Amygdala (tissue), 56 donors: ENCODE measurements at places on chromosomes 4 and X.

GRCh38 chrX:29922607-29923006 is 292.8 kb upstream of the MAGEB2 start:
- DNase-seq = no peak

DNA sequence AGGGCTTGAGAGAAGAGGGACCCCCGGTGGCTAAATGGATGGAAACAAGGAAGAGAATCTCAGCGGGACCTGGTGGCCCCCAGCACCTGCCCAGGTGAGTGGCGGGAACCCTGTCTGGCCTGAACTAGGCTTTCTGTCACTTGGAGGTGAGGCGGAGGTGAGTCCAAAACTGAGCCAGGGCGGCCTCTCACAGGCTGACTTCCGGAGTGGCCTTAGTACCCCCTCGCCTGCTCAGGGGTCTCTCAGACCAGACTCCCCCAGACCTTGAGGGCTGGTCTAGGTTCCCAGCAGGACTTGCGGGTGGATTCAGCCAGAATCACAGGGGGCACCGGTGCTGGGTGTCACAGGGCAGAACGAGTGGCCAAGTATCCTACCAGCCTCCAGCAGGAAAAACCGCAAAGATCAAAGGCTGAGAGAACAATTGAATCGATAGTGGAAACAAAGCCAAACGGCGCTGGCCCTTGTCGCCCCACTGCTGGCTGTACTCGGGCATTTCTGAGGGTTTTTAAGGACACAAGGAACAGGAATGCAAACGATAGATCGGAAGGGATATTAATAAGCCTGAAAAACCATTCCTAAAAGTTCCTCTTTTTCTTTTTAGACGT is 67.8 kb downstream of the WFS1 start:
- no peak for DNase-seq

- no peak for DNase-seq
These were observed 323.2 kb downstream of the ARHGAP24 start for GRCh38 chr4:85798012-85798770.

- DNase-seq = no peak
These were observed 251.5 kb upstream of the RASGEF1B start for GRCh38 chr4:81723019-81723884.

GRCh38 chr4:186190581-186191199 is 677 bp upstream of the CYP4V2 start:
- DNase-seq = no peak
